Eye (tissue), 1 donor: ENCODE measurements at places on chromosomes 3 and 15.

DNA sequence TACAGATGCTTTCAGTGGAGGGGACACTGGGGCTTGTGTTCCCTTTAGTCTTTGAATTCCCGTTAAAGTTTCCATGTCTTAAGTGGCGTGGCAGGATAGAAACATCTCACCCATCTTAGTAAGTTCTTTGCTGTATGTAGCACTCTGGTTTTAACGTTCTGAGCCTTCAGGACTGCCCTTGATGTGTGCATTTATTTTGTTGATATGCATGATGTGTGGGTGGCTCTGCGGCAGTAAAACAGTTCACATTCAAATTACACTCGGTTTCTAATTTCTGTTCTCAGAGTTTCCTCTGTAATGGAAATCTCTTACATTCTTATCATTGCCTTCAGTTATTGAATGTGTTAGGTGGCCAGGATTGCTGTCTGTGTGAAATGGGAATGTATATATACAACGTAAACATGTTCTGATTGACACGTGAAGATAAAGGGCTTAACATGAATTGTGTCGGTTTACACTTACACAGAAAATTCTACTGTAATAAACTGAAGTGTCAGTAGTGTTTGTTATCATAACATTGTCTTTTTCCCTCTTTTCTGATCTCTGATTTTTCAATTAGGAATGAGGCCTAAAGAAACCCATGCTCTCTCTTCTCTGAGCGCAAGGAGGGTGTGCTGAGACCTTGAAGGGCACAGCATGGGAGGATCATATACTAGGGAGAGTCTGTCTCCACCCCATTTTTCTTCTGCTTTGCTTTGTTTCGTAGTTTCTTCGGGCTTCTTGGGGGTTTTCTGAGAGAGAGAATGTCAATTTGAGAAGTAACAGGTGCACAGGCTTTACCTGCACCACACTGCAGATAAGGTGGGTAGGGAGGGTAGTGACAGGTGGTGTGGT is 51.5 kb downstream of the IGF1R start:
- no peak for DNase-seq

- no peak for DNase-seq
These were observed 52.0 kb upstream of the ATG7 start for GRCh38 chr3:11220230-11220629.

DNA sequence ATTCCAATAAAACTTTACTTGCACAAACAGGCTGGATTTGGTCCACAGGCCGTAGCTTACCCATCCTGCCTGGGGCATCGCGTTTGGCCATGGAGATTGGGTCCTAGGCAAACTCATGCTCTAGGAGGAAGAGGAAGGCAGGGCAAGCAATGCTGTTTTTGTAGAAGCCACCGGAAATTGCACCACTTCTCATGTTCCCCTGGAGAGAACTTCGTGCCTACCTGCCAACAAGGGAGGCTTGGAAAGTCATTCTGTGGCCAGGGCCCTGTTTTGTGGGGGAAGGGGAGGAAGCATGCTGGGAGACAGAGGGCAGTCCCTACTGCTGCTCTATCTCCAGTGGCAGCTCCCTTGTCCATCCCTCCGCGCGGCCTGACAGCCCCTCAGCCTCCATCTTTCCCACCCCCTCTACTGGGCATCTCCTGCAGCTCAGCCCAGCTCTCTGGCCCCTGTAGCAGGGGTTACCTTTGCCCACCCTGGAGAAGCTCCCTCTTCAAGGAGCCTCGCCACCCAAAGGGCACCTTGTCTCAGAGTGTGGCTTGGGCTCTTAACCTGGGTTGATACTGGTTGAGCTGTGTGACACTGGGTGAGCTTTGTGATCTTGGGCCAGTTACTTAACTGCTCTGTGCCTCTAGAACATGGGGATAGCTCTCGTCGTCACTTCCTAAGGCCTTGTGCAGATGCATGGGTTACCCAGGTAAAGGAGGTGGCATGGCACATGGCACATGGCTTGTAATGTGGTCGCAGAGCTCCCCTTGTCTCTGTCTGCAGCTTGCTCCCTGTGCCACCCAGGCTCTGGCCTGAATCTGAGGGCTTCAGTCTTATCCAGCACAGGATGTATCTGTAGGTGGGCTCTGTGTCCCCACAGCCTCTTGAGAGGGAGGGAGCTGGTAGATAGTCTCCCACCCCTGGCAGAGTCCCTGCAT is 6.1 kb downstream of the ABTB1 start:
- DNase-seq, result no peak

GRCh38 chr3:55481744-55482495 is 5.2 kb downstream of the WNT5A start:
- DNase-seq, result no peak

GRCh38 chr15:51053571-51053970 is 41.1 kb downstream of the TNFAIP8L3 start:
- DNase-seq, result no peak

DNA sequence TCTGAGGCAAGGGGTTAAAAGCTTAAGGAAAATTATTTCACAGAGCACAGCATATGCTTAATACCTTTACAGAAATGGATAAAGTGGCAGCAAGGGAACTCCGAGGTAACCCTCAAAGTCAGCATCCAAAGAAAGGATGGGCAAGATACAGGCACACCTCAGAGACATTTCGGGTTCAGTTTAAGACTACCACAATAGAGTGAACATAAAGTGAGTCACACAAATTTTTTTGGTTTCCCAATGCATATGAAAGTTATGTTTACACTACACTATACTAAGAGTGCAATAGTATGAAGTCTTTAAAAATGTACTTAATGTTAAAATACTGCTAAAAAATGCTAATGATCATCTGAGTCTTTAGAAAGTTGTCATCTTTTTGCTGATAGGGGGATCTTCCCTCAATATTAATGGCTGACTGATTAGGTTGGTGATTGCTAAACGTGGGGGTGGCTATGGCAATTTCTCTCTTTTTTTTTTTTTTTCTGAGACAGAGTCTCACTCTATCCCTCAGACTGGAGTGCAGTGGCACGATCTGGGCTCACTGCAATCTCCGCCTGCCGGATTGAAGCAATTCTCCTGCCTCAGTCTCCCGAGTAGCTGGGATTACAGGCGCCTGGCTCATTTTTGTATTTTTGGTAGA is 10.0 kb downstream of the UBR1 start:
- no peak for DNase-seq

GRCh38 chr3:172958565-172958964 is 182.5 kb downstream of the SPATA16 start:
- DNase-seq, result no peak

DNA sequence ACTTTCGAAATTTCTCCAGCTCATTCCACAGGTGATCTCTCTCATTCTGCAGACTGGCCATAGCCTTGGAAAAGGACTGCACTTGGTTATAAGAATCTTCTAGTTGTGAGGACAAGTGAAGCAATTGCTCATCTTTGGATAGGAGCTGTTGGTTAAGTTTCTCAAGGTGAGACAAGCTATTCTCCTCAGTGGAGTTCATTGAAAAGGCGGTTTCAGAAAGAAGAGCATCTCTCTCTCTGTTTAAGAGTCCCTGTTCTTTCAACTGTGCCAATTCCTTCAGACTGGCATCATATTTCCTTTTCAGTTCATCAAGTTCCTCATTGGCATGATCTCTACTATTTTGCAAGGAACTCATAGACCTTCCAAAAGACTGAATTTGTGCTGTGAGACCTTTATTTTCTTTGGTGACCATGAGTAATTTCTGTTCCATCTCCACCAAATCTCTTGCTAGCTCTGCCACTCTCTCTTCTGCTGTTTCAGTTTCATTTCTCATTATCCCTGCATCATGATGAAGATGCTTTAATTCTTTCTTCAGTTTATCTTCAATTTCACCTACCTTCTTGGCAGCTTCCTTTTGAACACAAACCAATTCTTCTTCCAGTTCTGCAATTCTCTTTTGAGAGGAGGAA is 30.2 kb upstream of the HCLS1 start:
- no peak for DNase-seq

- no peak for DNase-seq
These were observed 137.3 kb upstream of the UBE2E1 start for GRCh38 chr3:23668430-23668904.

DNA sequence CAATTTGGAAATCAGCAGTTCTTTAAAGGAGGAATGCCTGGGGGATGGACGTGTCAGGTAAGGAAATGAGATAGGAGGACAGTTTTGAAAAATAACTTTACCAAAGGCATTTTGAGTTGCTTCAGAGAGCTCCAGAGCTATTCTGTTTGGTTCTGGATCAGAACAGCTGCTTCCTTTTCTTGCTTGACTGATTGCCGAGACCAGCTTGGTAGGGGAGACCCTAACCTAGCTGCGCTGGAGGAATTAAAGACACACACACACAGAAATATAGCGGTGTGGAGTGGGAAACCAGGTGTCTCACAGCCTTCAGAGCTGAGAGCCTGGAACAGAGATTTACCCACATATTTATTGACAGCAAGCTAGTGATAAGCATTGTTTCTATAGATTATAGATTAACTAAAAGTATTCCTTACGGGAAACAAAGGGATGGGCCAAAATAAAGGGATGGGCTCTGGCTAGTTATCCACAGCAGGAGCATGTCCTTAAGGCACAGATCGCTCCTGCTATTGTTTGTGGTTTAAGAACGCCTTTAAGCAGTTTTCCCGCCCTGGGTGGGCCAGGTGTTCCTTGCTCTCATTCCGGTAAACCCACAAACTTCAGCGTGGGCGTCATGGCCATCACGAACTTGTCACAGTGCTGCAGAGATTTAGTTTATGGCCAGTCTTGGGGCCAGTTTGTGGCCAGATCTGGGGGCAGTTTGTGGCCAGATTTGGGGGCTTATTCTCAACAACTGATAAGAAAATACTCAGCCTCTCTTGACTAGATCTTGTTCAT is 556.0 kb downstream of the ROBO1 start:
- DNase-seq, result no peak

- no peak for DNase-seq
These were observed 529.6 kb downstream of the SHQ1 start for GRCh38 chr3:72318504-72319193.

DNA sequence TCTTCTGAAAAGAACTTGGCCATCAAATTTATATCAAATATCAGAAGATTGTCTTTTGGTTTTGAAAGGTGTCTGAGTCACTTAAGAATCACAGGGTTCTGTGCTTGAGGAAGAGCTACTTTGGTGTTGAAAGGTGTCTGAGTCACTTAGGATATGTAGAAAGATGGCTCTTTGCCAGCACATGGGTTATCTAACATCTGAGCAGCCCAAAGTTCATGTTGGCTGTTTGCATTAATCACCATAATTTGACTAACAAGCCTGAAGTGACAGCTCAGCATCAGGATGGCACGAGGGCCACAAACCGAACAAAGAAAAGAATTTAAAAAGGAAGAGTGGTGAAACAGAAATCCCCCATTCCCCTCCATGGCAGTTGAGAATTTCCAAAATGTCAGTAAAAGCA is 190.5 kb upstream of the CMC1 start:
- no peak for DNase-seq

DNA sequence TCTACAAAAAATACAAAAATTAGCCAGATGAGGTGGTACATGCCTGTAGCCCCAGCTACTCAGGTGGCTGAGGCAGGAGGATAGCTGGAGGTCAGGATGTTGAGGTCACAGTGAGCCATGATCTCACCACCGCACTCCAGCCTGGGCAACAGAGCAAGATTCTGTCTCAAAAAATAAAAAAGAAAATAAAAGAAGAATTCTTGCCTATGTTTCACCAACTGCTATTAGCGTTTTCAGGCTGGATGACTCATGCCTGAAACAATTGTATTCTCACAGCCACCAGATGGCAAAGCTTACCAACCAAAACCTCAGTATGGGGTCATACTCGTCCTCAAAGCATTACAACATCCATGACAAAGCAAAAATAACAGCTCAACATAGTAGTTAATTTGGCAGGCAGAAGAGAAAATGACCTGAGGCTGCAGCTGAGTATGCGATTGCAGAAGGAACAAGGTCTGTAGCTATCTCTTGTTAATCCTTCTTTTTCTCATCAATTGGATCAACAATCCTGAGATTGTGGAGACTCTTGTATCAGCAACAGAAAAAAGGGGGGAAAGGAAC is 52.2 kb downstream of the TP53BP1 start:
- peak; percentile 67 for DNase-seq

GRCh38 chr3:14545251-14545635 is 5.1 kb upstream of the GRIP2 start:
- DNase-seq, result no peak

- no peak for DNase-seq
These were observed 481.2 kb downstream of the OTOL1 start for GRCh38 chr3:161977850-161978249.

GRCh38 chr15:27648359-27648758 is 450.8 kb downstream of the OCA2 start:
- peak; percentile 46 for DNase-seq

GRCh38 chr3:51709004-51709420 is 2.1 kb downstream of the GRM2 start:
- peak; percentile 18 for DNase-seq

- no peak for DNase-seq
These were observed 133.2 kb upstream of the STRIT1 start for GRCh38 chr3:155426524-155427230.

- DNase-seq, result no peak
These were observed 50.2 kb downstream of the GABRB3 start for GRCh38 chr15:26722621-26723160.

GRCh38 chr3:182479419-182480336 is 313.6 kb upstream of the ATP11B start:
- DNase-seq, result peak; percentile 8

DNA sequence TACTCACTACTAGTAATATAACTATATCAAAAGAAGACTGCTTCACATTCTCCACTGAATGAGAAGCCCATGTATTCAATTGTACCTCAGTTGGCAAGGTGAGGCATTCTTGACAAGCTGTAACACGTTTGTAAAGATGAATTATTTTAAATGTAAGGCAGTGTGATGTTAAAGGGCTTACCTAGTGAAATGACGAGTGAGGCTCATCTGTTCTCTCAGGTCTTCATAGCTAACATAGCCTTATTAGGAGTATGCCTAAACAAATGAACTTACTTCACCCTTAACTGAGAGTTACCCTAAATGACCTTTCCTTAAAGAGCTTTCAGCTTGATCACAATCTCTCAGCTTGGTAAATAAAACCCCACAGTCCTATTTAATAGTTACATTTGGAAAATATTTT is 127.3 kb downstream of the FEZF2 start:
- no peak for DNase-seq

DNA sequence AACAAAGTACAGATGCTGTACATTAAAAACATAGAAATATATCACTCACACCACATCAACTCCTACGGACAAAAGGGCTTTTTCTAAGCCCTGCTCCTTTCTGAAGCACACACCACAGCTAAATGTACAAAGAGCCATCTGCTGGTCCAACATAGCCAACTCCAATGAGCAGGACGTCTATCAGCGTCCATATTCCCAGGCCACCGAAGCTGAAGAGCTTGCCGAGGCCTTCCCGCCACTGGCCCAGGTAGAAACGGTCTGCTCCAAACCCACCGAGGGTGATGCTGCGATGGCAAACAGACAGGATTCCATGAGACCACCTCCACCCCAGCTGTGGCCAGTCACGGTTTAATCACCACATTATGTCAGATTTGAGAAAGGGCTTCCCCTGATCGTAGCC is 9.8 kb downstream of the TM2D3 start:
- DNase-seq, result peak; percentile 24

DNA sequence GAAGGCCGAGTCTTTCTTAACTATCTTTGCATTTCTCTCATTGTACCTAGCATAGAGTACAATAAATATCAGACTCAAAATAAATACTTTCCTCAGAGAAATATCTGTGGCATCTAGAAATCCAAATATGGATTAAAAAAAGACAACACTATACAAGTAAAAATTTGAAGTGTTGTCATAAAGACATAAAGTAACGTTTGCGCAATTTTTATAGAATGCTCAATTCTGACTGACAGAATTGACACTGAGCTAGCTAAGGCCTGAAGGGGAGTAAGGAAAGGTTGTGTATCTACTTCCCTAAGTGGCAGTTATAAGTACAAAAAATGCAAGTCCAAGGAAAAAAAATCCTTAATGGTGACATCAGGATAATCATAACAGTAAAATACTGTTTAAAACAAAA is 1.1 kb downstream of the SEC11A start:
- no peak for DNase-seq
